ENCODE measurements at places on chromosomes 7 and 10.
A peak's percentile ranks its signal among the peaks of the same experiment; 100 is the strongest.

GRCh38 chr10:79056736-79057391, 11.9 kb upstream of the ZMIZ1 start:
- H3K27me3 ChIP-seq: peaks cover 18% of the 10 kb centered on the region
- no peak for DNase-seq
- no peaks in the 10 kb centered on the region for H3K4me1 ChIP-seq

DNA sequence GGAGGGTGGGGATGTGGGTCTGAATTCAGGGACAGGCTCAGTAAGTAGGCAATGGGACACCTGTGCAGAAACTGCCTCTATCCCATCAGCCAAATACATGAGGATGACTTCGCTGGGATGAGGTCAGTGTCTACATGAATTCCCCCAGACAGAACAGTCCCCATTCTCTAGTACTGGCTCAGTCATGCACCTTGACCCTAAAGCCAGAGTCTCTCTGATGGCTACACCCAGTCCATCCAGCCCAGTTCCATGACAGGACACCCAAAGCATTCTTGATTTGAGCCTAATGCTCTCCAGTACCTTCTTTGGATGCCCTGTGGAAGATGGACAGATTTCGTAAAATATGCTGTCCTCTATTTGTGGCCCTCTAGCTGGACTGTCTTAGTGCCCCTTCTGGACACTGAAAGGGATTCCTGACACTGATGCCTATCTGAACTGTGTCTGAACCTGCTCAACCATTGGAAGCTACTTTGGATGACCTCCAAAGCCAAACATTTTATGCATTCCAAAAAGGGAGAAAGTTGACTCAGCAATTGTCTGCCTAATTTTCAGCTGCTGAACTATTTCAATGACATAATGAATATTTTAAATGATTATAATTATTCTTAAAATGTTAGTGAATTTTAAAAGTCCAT, 14.6 kb downstream of the SFRP4 start:
- H3K27ac ChIP-seq: no peak overlapping the region
- no peaks in the 10 kb centered on the region for H3K4me1 ChIP-seq
- no peaks in the 10 kb centered on the region for H3K27me3 ChIP-seq
- no peak overlapping the region for H3K4me3 ChIP-seq
- H3K36me3 ChIP-seq: no peaks in the 10 kb centered on the region

DNA sequence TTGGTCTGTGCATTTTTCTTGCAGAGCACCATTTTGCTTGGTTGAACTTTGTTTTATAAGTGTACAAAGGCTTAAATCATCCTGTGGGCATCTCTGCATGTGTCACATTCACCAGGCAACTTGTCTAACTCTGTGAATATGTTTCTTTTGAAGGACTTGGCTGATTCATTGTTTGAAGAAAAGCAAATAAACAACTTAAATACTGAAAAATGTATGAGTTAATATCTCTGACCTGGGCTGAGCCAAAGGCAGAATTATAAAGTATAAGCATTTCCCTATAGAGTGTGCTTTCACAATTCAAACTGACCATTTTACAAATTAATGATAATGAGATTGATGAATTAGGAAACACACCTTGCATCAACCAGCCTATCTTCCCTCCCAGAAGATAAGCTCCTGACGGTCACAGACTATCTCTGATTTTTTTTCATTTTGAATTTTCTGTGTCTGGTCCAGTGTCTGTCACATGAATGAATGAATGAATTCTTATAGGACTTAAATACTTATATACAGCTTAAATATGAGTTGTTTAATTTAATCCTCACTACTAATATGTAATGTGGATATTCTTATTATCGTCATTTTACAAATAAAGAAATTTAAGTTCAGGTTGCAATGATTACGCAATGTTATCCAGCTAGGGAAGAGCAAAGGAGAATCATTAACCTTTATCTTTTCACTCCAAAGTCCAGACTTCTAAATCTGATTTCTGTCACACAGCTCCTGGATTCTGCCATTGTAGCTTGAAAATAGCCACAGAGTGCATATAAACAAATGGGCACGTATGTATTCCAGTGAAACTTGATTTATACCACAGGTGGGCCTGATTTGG, 182.0 kb upstream of the PHYHIPL start:
- H3K4me3 ChIP-seq: no peak overlapping the region
- no peak for DNase-seq
- H3K27ac ChIP-seq: no peak overlapping the region
- H3K36me3 ChIP-seq: no peaks in the 10 kb centered on the region
- no peaks in the 10 kb centered on the region for H3K4me1 ChIP-seq
- H3K27me3 ChIP-seq: peaks cover 2% of the 10 kb centered on the region

DNA sequence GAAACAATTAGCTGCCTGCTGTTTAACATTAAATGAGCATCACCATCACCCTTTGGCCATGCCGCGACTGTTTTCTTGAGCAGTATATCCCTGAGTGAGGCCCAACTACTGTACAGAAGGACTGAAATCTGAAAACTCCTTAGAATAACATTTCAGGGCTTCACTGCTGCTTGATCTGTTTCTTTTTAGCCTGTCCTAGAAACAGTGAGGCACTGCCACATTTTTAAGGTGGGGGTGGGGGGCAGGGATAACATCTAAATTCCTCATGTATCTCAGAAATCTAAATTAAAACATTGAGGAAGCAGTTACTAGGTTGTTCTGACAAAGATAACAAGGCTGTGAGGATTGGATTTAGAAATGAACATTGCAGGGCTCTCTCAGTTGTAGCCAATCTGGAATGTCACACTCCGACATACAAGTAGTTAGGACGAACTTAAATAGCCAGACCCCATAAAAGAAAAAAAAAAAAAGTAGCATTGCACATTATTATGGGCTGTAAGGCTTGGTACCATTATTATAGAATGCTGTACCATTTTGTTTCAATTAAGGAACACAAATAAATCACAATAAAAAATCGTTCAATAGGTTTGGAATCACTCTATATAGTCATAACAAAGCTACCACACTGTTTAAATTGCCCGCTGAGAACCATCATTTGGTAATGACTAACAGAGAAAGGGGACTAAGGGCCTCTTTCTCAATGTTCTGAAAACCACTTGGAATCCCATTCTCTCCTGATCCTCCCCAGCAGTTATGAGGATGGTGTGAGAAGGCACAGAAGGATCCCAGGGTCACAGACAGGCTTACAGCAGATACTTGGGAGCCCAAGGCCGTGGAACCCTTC, 256.1 kb downstream of the INHBA start:
- DNase-seq: peak; percentile 36
- no peak overlapping the region for H3K27ac ChIP-seq
- no peaks in the 10 kb centered on the region for H3K36me3 ChIP-seq
- peaks cover 3% of the 10 kb centered on the region for H3K4me1 ChIP-seq

- H3K27ac ChIP-seq: no peak overlapping the region
- peaks cover 48% of the 10 kb centered on the region for H3K27me3 ChIP-seq
- peaks cover 4% of the 10 kb centered on the region for H3K4me1 ChIP-seq
- peak overlapping the region; percentile 53 for H3K4me3 ChIP-seq
These were observed 10.9 kb upstream of the SP8 start for GRCh38 chr7:20797462-20798080.

DNA sequence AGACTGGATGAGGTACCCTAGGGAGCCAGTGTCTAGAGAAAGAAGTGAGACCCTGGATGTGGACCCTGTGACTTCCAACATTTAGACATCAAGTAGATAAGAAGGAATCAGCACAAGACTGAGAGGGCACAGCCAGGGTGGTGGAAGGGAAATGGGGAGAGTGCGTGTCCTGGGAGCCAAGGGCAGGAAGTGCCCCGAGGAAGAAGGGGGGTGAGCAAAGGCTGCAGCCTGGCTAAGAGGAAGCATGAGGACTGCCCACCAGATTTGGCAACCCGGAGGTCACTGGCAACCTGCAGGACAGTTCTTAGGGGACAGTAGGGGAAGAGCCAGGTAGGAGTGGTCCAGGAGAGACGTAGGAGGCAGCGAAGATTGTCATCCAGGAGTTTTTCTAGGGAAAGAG, 14.8 kb downstream of the COL13A1 start:
- no peaks in the 10 kb centered on the region for H3K27me3 ChIP-seq
- no peak overlapping the region for H3K4me3 ChIP-seq
- peak overlapping the region; percentile 69 for H3K27ac ChIP-seq
- DNase-seq: no peak
- no peaks in the 10 kb centered on the region for H3K36me3 ChIP-seq

DNA sequence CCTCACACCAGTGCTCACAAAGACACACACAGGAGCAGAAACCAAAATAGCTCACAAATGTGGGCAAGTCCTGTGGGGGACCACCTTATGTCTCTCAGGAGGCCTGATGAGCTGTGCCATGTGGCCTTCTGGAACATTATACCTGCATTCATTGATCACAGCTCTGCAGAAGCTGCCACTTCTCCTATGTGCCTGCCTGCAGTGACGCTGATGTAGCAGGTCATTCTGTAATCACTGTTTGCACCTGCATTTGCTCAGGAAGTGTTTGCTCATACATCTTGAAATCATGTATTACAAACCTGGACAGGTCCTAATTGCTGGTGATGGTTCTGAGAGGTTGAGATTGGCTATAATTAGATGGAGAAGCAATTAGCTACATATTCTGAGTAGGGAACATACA, 310.2 kb downstream of the AUTS2 start:
- no peak for DNase-seq
- H3K4me3 ChIP-seq: no peak overlapping the region
- no peaks in the 10 kb centered on the region for H3K4me1 ChIP-seq
- no peak overlapping the region for H3K27ac ChIP-seq
- H3K27me3 ChIP-seq: no peaks in the 10 kb centered on the region
- H3K36me3 ChIP-seq: no peaks in the 10 kb centered on the region

DNA sequence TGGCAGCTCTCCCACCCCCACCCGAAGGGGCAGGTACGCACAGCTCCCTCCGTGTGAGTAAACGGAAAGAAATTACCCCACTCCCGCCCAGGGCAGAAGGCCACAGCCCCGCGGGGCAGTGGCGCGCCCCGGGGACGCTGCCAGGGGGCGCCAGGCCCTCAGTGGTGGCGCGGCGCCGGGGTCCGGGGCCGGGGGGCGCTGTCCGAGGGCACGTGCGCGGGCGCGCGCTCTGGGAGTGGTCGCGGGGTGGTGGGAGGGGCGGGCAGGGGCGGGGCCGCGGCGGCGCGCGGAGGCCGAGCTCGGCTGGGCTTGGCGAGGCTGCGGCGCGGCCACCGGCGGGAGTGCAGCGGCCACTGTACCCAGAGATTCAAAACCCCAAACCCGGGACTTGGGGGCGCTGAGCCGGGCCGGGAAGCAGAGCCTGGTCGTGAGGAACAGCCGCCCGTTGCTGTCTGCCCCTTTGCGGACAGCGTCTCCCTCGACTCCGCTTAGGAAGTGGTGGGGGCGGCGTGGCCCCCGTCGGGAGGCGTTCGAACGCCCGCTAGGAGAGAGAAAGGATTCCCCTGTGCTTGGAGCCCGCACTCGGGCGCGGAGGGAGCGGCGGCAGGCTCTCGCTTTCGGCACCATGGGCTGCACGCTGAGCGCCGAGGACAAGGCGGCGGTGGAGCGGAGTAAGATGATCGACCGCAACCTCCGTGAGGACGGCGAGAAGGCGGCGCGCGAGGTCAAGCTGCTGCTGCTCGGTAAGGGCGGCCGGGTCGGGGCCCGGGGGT, at the start of gene GNAI1:
Gene GNAI1, plus strand, starts transcription at position 296 of the 773 bp plus-strand sequence. Its CDS starts 330 bp downstream, at position 626.
- peak within 1 kb of the TSS; percentile 98 for H3K4me3 ChIP-seq
- no peaks in the 10 kb centered on the region for H3K27me3 ChIP-seq
- no peaks in the 10 kb centered on the region for H3K36me3 ChIP-seq
- peaks cover 8% of the 10 kb centered on the region for H3K4me1 ChIP-seq
- DNase-seq: peak; percentile 74

DNA sequence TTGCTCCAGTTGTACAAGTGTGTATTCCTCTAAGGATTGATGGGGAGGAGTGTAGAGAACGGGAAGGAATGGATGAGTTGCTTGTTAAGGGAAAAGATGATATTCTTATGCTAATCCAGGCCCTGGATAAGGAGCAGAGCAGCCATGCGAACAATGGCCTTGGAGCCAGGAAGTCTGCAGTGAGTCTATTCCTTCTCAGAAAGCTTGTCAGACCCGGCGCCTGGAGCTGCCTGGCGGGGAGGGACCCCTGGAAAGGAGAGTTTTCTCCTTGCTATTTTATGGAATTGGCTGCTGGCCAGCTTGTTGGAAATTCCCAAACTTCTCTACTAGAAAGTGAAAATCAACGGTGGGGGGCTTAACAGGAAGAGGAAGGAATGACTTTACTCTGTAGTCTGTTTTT, 89.1 kb downstream of the MMRN2 start:
- no peak overlapping the region for H3K4me3 ChIP-seq
- H3K27ac ChIP-seq: no peak overlapping the region
- H3K4me1 ChIP-seq: peaks cover 13% of the 10 kb centered on the region
- H3K36me3 ChIP-seq: no peaks in the 10 kb centered on the region
- DNase-seq: peak; percentile 47

- H3K4me1 ChIP-seq: peaks cover 3% of the 10 kb centered on the region
- H3K27ac ChIP-seq: no peak overlapping the region
- H3K4me3 ChIP-seq: no peak overlapping the region
- no peaks in the 10 kb centered on the region for H3K27me3 ChIP-seq
- no peak for DNase-seq
These were observed 108.9 kb downstream of the TPST1 start for GRCh38 chr7:66313886-66314568.

- H3K4me3 ChIP-seq: no peak overlapping the region
- H3K27ac ChIP-seq: no peak overlapping the region
- H3K36me3 ChIP-seq: no peaks in the 10 kb centered on the region
- DNase-seq: no peak
These were observed 95.8 kb upstream of the TNS3 start for GRCh38 chr7:47677664-47678063.

DNA sequence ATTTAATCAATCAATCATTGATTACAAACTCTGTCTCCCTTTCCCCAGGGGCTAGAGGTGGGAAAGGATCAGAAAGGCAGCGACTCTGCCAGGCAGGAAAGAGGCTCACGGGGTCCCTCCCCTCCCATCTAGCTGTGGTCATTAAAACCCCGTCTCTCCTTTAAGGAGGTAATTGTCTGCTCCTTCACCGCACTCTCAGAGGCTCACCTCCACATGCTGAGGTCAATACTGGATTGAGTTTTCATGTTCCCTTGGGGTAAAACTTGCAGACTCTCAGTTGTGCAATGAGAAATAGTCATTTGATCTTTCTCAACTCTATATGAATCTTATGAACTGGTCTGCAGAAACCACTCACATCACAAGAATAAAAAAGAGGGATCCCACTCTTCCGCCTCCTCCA, 368.8 kb downstream of the ADRA2A start:
- no peaks in the 10 kb centered on the region for H3K36me3 ChIP-seq
- DNase-seq: no peak
- no peaks in the 10 kb centered on the region for H3K27me3 ChIP-seq

DNA sequence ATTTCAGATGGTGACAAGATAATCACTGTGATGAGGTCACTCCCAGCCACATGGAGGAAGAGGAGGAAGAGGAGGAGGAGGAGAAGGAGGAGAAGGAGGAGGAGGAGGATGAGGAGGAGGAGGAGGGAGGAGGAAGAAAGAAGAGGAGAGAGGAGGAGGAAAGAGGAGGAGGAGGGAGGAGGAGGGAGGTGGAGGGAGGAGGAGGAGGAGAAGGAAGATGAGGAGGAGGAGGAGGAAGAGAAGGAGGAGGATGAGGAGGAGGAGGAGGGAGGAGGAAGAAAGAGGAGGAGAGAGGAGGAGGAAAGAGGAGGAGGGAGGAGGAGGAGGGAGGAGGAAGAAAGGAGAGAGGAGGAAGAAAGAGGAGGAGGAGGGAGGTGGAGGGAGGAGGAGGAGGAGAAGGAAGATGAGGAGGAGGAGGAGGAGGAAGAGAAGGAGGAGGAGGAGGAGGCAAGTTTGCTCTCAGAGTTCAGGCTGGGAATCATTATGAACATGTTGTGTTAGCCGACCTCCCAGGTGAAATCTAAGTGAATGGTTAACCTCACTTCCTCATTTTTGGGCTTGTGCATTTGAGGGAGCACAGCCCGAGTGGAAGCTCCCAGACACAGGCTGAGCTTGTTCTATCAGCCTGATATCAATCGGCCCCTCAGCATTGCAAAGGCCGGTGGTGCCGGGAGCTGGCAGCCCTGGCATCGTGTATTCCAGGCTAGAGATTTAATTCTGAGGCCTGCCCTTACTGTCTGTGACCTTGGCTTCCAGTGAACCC, 236.2 kb upstream of the PITRM1 start:
- no peaks in the 10 kb centered on the region for H3K36me3 ChIP-seq
- H3K27ac ChIP-seq: no peak overlapping the region
- H3K27me3 ChIP-seq: peaks cover 2% of the 10 kb centered on the region
- no peak overlapping the region for H3K4me3 ChIP-seq
- no peak for DNase-seq

Data from IMR-90 (cell line).